NCI-H1417 treated with DMSO at 0.1 percent for 48 hours (cell line): ENCODE measurements at places on chromosomes 3 and 15.

- no peak for DNase-seq
Measured at GRCh38 chr3:13009132-13009945, 63.9 kb downstream of the IQSEC1 start.

GRCh38 chr3:126699011-126699410 is 5.0 kb upstream of the CHCHD6 start:
- no peak for DNase-seq

DNA sequence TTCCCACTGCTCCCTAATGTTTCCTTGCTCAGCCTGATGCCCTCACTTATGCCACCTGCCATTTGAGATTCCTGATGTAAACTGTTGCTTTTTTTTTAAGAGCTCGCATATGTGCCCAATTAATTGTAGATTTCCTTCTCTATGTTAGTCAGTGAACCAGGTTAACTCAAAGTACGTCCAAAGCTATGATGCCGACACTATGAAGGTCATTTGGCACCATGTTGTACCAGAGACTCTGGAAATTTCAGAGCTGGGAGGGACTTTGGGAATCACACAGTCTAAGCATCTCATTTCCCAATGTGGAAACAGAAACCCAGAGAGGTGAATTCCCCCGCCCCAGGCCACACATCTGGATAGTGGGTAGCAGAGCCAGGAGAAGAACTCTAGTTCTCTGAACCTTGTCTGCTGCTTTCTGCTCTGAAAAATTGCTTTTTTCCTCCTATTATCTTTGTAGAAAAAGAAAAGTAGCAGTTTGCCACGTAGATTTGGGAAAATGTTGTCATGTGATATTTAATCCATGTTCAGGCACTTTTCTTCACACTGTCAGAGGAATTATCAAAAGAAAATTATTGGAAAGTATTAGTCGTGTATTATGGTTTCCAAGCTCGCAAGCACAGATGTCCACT is 38.5 kb upstream of the TNFAIP8L3 start:
- no peak for DNase-seq

GRCh38 chr3:105834768-105835167 is 34.0 kb downstream of the CBLB start:
- DNase-seq = no peak

- no peak for DNase-seq
Measured at GRCh38 chr3:25430287-25430934, 2.3 kb downstream of the RARB start.

DNA sequence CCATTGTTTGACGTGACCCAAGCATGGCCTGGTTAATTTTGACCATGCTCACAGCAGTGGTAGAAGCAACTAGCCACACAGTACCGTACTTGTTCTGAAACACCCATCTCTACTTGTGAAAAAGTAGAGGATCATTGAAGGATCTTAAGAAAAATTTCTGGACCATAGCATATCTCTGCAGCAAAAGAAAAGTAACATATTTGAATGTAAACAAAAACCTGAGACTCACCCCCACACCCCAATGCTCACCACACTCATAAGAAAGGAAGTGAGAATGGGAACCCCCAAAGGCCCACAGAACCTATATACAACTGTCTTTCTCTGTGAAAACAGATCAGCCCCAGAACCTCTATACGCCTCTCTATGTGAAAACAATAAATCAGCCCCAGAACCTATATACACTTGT is 33.8 kb upstream of the TFRC start:
- DNase-seq = no peak

- no peak for DNase-seq
Measured at GRCh38 chr15:61383421-61383820, 154.3 kb upstream of the RORA start.

- DNase-seq = no peak
Measured at GRCh38 chr15:29252234-29252633, 17.4 kb downstream of the NSMCE3 start.

DNA sequence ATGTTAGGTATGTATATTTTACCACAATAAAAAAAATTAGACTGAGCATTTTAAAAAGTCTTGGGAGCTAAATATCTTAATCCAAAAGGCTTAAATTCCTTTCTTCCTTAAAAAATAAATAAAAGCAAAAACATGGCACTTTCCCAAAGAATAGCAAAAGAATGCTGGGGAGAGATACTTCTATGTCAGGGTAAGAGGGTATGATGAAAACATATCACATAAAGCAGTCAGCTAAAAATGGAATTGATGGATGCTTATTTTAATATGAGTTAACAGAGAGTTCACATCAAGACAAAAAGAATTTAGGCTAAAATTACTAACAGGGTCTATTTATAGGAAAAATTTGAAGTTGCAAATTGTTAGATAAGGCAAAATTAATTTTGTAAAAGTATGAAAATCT is 141.0 kb downstream of the MYLK start:
- no peak for DNase-seq

DNA sequence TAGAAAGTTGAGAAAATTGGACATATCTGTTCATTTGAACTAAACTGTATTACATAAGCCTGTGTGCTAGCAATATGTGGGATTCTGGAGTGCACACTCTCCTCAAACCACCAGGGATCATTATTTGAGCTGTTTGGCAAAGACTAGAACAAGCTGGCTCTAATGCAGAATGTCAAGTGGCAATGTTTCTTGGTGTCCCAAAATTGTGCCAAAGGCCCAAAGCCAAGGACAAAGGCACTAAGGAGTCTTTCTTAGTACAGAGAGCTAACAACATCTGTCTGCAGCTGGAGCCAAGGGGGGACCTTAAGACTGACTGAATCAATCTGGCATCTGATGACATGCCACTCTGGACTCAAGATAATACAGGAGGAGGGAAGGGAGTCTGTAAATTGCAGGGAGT is 76.7 kb upstream of the STRIT1 start:
- DNase-seq = no peak

DNA sequence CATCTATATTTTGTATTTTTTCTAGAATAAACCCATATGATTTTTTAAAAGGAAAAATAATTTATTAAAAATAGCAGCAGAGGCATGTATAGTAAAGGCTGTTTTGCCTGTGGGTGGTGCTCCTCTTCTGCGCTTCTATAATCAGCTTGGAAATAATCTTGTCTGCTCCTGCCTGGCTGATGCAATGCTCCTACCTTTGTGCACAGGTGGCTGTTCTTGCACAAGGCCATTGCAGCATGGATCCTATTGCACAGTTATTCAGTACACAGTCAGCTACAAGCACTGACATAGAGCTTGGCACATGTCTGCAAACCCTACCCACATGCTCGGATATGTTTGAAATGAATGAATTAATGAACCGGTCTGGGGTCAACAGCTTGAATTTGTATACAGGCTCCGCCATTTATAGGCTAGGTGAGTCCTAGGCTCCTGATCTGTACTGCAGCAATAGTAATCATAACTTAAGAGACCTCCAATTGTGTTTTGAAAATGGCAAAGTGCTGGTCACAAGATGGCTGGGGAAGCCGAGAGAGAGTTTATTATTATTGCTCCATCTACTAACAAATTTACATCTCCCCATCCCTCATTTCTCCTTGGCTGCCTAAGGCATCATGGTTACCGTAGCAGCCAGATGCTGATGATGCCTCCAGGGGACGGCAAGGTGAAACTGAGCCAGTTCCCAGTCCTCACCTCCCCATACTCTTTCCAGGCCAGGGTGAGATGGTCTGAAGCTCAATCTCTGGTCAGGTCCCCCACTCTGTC is 532 bp upstream of the RTP1 start:
- DNase-seq = no peak

GRCh38 chr15:95405447-95405846 is 925.1 kb upstream of the NR2F2 start:
- no peak for DNase-seq

DNA sequence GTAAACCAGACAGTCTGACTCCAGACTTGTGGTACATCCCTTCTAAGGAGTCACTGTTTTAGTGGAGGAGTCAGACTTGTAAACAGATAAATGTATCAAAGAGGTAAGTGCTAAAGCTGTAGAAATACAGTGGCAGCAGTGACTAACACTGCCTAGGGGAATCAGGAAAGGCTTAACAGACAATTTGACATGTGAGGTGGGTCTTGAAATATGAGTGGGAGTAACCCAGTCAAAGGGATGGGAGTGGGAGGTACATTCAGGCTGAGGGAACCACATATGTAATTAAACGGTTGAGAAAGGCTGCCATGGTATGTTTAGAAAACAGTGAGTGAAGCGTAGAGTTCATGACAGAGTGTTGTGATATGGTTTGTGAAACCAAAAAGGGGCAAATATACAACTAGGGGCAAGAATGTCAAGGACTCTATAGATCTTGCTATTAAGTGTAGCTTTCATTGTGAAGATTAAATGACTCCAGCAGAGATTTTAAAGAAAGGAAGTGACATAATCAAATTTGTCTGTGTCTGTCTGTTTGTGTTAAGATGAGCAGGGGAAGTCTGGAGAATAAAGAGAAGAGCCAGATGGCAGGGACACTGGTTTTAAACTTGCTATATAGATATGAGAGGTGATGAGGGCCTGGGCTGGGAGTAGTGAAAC is 11.2 kb upstream of the ALCAM start:
- DNase-seq = no peak

DNA sequence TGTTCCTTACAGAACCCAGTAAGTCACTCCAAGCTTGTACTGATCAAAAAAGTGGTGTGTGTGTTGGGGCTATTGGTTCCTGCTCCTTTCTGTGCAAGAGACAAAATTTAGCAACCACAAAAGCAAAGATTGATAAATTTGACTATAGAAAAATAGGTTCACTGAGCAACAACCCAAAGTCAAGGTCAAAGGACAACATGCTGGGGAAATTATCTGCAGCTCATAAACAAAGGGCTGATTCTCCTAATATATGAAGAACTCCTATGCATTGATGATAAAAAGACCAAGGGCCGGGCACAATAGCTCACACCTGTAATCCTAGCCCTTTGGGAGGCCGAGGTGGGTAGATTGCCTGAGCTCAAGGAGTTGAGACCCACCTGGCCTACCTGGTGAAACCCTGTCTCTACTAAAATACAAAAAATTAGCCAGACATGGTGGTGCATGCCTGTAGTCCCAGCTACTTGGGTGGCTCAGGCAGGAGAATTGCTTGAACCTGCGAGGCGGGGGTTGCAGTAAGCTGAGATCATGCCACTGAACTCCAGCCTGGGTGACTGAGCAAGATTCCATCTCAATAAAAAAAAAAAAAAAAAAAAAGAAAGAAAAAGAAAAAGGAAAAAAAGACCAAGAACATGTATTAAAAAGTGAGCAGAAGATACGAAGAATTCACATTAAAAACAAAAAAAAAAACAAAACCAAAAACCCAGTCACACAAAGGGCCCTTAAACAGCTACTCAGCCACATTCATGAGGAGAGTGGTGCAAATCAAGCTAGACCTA is 29.8 kb downstream of the PPCDC start:
- no peak for DNase-seq

DNA sequence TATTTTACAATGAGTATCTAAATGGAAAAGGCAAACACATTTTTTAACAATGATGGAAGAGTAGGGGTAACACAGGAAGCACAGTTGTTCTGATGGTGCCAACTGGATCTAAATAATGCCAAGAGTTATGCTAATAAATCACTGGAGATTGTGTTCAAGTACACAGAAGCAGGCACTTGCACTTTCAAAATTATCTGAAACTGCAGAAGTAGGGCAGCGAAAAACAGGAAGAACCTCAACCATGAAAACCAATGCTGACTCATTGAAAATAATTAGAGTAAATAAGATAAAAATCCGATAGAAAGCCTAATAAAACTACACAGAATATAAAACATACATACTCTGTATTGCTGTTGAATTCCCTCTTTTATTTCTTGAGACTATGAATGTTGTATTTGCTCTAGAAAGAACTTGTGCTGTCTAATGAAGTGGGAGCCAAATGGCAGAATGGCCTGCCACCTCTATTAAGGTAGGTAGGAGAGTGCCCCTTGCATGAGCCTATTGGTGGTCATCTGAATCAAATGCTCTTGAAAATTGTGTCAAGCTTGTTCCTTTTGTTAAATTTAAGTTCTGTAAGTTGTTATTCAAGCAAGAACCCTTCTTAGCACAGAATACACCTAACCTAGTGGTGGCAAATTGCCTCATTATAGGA is 93.7 kb downstream of the ABI3BP start:
- DNase-seq = no peak
